ENCODE measurements at places on chromosomes 11 and 22.

DNA sequence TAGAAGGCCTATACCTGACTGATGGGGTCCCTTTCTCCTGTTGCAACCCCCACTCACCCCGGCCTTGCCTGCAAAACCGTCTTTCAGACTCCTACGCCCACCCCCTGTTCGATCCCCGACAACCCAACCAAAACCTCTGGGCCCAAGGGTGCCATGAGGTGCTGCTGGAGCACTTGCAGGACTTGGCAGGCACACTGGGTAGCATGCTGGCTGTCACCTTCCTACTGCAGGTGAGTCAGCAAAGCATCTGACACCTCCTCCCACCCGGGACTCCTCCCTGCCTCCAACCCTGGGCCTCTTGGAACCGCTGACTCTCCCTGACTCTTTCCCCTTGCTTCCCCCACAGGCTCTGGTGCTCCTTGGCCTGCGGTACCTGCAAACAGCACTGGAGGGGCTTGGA lies 1.2 kb downstream of the ROM1 start:
- DNase-seq, result no peak

DNA sequence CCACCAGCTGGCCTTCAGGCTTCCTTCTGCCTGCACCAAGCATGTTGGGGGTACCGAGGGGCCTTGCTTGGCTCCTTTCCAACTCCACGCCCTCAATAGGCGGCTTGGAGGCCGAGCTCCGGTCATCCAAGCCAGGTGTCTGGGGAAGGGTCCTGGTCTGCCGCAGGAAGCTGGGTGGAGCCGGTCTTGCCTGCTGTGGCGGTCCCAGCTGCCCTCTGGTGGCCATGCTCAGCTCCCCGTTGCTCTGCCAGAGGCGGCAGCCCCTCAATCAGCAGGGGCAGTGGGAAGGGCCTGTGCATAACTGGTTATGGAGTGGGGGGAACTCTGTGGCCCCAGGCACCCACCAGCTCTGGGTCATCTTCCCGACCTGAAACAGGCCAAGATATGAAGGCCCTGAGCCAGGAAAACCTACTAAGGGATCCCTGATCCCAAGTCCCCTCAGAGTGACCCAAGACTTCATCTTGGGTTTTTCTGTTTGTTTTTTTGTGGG lies 3.2 kb downstream of the ARVCF start:
- DNase-seq, result peak; percentile 17

GRCh38 chr22:31583861-31584485 lies 78.0 kb downstream of the PISD start:
- DNase-seq, result no peak

- DNase-seq, result peak; percentile 39
These were observed 55.6 kb downstream of the P4HA3 start for GRCh38 chr11:74255741-74256375.

- DNase-seq, result no peak
These were observed 32.2 kb downstream of the DNHD1 start for GRCh38 chr11:6529266-6529665.

GRCh38 chr22:19986410-19987341 lies 29.9 kb downstream of the ARVCF start:
- DNase-seq, result peak; percentile 39

DNA sequence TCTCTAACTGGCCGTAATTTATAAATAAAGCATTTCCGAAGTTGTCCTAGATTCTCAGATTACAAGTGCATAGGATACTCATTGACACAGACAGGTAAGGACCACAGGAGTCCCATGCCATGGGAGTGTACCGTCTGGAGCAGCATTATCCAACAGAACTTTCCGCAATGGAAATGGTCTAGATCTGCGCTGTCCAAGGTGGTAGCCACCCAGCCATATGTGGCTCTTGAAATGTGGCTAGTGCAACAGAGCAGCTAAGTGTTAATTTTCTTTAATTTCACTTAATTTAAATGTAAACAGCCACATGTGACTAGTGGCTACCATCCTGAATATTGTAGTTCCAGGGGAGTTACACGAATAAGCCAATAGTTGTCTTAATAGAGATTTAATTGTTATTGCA lies 71.3 kb downstream of the GALNT18 start:
- no peak for DNase-seq

DNA sequence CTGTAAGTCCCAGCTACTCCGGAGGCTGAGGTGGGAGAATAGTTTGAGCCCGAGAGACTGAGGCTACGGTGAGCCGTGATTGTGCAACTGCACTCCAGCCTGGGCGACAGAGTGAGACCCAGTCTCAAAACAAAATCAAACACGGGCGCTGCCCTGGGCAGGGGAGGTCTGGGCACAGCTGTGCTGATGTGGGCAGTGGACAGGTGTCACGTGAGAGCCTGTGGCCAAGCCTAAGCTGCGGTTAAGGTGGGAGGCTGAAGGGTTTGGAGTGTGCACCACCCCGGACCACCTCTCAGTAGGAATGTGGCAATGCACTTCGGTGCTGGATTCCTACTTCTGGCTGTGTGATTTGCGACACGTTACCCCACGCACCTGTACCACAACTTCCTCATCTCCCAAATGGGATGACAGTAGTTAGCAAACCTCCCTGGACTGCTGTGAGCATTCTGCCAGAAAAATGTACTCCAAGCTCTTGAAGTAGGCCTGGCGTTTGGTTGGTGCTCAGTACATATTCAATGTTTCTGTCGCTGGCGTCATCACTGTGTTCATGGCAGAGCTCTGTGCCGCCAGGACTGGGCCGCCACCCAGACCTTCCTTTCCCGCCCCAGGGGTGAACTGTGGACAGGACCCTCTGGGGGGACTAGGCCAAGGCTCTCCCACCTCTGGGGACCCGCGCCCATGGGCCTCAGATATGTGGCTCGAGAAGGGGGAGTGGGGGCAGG lies 807 bp upstream of the ZNF74 start:
- DNase-seq, result no peak

DNA sequence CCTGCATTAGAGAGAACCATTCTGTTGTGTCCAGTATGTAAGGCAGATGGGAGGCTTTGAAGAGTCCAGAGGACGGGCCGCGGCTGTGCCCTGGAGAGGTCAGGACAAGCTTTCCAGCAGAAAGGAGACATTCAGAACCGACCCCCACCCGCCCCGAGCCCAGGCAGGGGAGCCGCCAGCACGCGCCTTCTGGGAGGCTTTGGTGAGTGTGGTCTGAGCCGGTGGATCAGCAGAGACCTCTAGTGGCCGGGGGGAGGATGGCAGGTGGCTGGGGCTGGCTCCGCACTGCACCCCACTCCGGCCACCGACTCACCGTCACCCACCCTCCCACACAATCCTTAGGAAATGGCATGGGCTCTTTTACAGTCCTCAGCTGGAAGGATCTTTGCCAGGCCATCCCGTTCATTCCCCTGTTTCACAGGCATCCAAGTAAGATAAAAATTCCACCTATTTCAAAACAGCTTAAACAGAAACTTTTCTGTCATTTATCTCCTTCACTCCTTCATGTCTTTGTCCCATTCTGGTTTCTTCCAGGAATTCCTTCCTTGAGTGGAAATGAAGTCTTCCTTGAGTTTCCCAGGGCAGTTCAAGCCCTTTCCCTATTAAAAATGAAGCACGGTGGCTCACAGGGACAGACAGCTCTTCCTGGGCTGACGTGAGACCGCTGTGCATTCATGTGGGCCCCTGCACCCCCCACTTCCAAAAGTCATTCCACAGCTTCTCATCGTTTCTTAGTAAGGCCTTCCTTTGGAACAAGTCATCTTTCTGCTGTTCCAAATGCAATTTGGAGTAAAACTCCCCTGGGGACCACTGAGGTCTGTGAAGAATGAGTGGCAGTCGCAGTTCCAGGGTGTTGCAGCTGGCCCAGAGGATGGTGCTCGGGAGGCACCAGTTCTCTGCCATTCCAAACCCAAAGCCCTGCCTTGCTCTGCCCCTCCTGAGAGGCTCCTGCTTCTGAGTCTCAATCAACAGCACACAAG lies 91.0 kb downstream of the FEZ1 start:
- DNase-seq, result peak; percentile 28

Data from NCI-H1930 (cell line).